Stimulated activated naive CD4-positive, alpha-beta T cell (primary cell): ENCODE measurements at places on chromosomes 4 and X.

DNA sequence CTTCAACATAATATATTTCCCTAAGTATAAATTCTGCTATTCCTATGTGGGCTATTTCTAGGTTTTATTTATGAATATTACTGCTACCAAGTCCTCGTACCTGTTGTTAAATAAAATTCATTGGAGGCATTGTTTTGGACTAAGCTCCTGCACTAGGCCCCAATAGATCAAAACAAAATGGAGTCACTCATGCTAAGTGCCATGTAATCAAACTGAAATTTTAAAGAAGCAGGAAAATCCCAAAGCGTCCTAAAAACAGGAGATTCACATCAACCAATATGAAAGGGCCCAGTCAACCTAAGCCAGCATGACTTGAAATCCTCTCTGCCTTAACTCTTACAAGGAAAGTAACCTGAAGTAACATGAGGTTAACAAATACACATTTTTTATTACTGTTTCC lies 743.2 kb downstream of the TRAM1L1 start:
- DNase-seq, result no peak

- DNase-seq, result no peak
Observed at GRCh38 chrX:73825569-73825968, 262.6 kb downstream of the CHIC1 start.

GRCh38 chr4:76737180-76737579 lies 160.8 kb downstream of the SOWAHB start:
- DNase-seq, result no peak

DNA sequence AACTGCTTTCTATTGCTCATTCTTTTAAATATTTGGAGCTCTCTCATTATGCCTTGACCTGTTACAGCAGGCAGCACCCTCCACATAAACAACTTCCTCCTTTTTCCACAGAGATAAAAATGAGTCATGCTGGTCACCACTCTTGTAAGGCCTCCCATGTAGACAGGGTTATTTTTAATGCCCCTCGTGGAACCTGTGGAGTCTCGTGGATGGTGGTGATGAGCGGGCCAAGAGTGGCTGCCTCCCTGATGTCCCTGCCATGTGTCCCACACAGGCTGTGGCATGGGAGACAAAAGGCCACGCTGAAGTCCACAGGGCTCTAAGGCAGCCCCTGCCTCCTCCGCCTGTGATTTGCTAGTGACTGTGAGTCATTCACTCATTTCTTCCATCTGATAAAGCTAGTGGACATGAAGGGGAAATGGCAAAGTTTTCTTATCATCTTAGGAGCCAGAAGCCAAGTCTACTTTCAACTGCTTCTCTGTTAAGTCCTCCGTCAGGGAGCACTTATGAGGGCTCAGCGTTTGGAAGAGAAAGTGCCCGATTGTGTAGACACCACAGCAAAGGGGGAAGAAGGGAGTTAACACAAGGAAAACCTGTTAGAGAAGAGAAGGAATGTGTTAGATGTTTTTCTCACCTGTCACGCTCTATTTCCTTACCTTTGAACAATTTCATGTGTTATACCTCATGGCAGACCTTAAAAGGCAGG lies 121.6 kb upstream of the FAT1 start:
- no peak for DNase-seq
